ENCODE measurements at places on chromosomes 1 and 21.

- DNase-seq: no peak
These were observed 58.5 kb downstream of the FGGY start for GRCh38 chr1:59355361-59355760.

GRCh38 chr1:95067568-95067967 is 5.2 kb downstream of the ALG14 start:
- DNase-seq: no peak

GRCh38 chr1:27872802-27873551 is 633 bp downstream of the THEMIS2 start:
- no peak for DNase-seq

- no peak for DNase-seq
These were observed 65.1 kb downstream of the PIK3CD start for GRCh38 chr1:9716404-9717192.

DNA sequence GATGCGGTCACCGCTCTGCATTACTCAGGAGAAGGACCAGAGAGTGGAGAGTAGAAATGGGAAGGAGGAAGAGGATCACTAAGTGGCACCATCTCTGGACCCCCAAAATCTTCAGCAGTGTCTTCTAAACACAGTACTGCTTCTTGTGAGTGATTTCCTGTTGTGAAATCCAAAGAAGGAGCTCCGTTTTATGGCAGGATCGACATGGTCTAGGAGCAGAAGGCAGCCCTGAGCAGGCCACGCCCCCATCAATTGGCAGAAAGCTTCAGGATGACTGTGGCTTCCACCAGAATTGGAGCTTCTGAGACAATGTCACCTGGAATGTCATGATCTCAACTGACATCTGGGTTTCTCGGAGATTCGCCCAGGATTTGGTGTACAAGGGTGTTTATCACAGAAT is 171.5 kb downstream of the ADSS2 start:
- no peak for DNase-seq
